Stimulated activated CD8-positive, alpha-beta memory T cell treated with anti-CD3 and anti-CD28 coated beads, Interleukin-4, amount 100 ng/mL, for 1 hour (primary cell): ENCODE measurements at places on chromosomes 6 and 20.

GRCh38 chr6:9083108-9083507, 647.8 kb upstream of the SLC35B3 start:
- DNase-seq, result no peak

DNA sequence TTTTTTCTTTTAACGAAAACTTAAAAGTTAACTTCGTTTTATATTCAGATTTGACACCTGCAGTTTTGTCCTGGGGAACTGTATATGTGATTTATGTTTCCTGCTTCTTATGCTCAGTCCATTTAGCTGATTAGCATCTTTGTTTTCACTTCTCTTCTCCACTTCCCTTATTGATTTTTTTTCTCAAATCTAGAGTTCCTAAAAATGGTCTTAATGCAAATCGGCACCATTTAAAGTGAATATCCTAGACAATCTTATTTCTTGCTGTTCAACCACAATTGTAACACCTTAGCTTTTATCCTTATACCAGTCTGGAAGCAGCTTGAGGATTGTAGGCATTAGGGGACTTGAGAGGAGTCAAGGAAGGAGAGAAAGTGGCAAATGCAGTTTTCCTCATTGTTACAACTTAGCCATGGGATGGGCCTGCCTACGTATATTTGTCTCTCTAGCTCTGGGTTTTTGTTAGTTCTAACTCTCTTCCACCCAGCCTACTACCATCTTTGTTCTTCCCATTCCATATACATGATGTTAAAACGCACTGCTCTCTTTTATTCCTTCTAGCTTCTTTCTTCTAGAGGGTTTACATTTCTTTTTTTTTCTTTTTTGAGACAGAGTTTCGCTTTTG, 8.5 kb downstream of the QRSL1 start:
- no peak for DNase-seq

DNA sequence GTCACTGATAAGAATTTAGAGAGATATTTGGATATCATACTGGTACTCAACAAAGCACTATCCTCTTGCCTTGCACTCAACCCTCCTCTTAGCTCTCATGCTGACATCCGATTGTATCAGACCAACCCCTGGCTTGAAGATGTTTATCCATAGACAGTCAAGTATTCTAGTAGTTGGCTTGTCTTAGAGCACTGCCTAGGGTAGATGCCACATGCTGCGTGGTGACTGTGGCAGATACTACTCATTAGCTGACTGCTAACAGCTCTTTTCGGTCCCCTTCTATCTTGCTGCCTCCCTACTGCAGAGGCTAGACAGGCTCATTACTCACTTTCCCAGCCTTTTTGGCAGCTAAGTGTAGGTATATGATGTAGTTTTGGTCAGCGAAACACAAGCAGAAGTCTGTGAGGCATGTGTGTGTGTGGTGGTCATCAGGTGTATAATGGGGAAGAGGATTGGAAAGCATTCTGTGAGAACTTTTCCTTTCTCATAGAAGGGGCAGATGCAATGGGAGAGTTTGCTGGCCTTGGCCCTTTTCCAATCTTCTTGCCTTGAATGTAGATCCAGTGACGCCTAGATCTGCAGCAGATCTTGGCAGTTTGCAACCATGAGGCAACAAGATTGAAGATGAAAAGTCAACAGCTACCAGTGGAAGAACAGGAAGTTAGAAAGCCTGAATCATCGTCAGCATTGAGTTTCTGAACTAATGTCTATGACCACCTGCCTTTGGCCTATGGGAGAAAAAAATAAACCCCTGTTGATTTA, 4.4 kb upstream of the IFNGR1 start:
- no peak for DNase-seq

DNA sequence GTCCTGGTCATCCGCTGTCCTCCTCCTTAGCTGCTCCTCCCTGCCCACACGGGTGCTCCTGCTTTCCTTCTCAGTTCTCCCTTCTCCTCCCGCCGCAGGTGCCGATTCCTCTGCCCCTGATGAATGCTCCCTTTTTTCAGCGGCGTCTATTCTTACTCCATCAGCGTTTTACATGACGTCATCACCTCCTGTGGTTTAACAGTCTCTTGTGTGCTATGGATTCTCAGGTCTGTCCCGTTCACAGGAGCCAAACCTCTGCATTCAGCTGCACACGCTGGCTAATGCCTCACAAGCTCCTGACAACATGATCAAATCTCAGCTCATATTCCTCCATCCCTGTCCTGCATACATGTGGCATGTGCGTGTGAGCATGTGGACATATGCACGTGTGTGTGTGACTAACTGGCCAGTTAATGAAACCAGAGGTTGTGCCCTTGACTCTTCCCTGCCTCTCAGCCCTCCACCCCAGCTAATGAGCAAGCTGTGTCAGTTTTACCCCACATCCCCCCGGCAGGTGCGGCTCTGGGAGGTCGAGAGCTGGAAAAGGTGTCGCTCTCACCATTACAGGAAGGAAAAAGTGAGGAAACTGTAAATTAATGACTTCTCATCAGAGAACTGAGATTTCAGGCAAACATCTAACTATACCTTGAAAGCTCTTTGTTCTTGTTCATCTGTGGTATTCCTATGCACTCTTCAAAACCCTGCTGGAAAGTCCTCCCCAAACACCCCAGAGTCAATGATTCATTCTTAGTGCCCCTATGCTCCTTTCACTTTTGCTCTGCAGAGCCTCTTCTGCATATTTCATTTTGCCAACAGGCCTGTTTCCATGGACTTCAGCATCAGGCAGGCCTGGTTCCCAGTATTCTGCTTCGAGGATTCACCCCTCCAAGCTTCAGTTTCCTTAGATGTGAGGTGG, 163.1 kb downstream of the TTLL2 start:
- DNase-seq, result no peak

- DNase-seq, result no peak
These were observed 9.8 kb downstream of the NKX2-4 start for GRCh38 chr20:21387528-21387927.

- DNase-seq, result no peak
These were observed 111.0 kb downstream of the TCP11 start for GRCh38 chr6:35030099-35030498.

DNA sequence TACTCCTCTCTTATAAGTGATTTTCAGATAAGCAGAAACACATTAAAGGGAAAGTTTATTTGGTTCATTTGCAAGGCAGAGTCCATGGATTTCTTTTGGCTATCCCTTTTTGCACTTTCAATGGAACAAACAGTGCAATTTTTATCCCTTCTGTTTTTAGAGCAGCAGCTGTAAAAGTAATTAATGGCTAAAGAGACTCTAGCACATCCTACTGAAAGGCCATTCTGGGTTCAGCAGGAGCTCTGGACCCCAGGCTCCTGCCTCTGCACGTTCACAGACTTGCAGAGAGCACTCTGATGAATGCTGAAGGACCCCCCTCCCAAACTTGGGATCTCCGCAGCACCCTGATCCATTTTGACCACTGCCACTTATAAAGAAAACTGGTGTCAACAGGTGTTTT, 40.3 kb upstream of the PDE7B start:
- no peak for DNase-seq

GRCh38 chr6:43967719-43968091, 159.5 kb downstream of the MRPL14 start:
- no peak for DNase-seq

DNA sequence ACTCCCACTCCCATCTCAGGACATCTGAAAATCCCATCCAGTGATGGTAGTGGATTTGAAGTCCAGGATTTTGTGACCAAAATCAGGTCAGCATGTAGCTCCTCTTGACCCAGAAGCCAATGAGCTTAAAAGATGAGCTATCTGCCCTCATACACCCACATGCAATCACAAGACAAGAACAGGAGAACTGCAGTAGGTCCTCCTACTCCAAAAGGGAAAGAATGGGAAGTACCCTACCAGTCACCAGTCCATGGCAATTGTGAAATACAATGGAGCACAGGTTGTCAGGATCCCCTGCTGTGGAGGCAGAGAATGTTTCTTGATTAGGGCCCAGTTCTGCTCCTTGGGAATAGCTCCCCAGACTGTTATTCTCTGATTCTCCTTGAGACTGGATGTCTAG, 347.3 kb upstream of the CNR1 start:
- no peak for DNase-seq

- DNase-seq, result no peak
These were observed 30.1 kb downstream of the CMTR1 start for GRCh38 chr6:37463110-37463509.

DNA sequence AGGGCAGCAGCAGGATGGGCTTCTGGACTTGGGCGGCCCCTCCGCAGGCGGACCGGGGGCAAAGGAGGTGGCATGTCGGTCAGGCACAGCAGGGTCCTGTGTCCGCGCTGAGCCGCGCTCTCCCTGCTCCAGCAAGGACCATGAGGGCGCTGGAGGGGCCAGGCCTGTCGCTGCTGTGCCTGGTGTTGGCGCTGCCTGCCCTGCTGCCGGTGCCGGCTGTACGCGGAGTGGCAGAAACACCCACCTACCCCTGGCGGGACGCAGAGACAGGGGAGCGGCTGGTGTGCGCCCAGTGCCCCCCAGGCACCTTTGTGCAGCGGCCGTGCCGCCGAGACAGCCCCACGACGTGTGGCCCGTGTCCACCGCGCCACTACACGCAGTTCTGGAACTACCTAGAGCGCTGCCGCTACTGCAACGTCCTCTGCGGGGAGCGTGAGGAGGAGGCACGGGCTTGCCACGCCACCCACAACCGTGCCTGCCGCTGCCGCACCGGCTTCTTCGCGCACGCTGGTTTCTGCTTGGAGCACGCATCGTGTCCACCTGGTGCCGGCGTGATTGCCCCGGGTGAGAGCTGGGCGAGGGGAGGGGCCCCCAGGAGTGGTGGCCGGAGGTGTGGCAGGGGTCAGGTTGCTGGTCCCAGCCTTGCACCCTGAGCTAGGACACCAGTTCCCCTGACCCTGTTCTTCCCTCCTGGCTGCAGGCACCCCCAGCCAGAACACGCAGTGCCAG, at the start of gene TNFRSF6B:
Gene TNFRSF6B (plus strand): TSS at position 25 of the 729 bp plus-strand sequence. CDS start 116 bp downstream, at position 141.
- DNase-seq, result no peak

DNA sequence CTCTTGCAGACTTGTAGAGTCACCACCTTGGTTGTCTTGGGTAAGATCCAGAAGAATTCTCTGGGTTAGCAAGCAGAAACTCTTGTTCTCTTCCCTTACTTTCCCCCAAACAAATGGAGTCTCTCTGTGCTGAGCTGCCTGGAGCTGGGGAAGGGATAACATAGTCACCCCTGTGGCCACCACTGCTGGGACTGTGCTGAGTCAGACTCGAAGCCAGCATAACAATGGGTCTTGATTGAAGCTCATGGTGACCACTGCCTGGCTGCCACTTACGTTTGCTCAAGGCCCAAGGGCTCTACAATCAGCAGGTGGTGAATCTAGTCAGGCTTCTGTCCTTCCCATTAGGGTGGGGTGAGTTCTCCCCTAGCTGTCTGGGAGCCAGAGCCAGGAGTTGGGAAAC, 15.4 kb upstream of the ERVFRD-1 start:
- DNase-seq, result no peak

- DNase-seq, result no peak
These were observed 22.6 kb upstream of the RUNX2 start for GRCh38 chr6:45305546-45305945.

GRCh38 chr20:12093057-12093796, 175.5 kb downstream of the BTBD3 start:
- DNase-seq, result no peak

DNA sequence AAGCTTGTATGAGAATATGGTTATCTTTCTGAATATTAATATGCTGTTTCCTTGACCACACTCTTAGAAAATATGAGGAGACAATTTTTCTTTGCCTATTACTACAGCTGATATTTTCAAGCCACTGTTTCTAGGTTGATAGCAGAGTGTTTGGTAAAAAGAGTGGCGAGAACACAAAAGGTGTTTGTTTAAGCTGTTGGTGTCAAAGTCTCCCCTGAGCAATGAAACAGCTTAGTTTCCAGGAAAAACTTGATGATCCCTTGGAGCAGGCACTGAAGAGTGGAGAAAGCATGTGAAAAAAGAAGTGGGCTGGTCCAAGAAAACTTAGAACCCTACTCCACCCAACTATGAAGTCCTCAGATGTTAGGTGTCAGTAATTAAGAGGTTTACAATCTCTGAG, 182.7 kb downstream of the TFAP2B start:
- no peak for DNase-seq

DNA sequence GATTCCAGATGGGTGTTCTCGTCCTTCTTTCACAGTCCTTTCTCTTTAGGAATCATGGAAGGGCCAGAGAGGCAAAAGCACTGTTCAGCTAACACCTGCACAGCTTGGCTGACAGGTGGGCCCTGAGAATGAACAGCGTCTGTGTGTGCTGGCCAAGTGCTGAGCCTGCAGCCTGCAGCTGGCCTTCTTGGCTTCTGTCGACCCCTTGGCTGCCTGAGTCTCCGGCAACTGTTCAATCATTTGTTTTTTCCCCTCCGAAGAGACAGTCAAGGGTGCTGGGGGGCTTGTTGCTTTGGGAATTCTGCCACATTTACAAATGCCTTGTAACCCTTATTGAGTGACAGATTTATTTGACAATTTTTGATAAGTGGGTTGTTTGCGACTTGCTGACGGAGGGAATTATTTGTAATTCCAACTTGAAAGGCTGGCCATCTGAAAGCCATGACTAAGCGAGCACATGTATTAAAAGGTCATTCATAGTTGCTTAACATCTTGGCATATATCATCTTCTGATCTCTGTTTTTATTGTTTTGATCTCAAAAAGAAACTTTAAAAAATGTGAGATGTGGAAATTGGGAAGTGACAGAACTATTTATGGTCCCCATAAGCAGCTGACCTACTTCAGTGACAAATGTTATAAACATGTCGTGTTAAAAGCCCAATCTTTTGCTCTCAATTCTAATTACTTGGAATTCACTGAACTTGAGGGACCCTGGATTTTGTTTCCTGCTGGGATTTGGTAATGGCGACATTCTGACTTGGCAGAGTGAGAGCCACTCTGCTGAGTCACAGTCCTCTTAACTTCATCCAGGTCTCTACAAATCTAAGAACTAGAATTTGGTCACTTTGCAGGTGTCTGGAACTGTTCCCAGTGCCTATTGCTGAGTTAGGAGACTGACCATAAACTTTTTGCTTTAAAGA, 41.9 kb upstream of the FERMT1 start:
- DNase-seq, result no peak

DNA sequence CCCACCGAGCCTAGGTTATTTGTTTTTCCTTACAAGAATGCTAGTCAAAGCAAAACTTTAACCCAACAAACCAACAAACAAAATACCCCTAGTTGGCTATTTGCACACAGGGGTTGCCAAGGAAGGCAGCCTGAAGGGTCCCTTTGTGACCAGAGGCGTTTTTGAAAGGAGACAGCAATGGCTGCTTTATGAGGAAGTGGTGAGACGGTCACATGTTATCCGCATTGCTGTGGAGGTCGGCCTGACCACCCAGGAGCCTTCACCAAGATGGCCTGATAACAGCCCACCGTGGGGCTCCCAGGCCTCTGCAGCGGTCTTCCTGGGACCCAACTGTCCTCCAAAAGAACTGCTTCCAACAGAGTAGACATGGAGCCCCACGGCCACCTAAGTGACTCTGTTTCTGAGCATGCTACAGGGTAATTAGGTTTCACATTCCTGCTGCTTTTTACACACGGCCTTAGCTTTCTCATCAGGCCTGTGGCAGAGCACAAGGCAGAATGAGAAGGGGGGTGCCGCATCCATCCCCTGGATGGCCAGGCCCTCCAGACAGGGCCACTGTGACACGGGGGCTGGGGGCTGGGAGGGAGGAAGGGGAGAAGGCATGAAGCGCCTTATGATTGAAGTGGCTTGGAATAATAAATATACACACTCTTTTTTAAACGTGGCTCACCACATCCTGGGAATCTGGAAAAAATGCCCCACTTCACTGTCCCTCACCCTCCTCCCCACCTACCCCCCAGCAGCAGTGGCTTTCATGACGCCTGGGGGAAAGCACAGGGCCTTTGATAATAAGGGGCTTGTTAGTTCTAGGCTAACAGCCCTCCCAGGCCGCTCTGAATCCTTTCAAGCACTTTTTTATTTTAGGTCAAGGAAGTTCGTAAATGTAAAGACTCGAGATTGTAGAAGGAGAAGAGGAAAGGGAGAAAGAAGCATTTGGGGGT, 86.0 kb downstream of the CLIC5 start:
- DNase-seq, result no peak

GRCh38 chr6:73156793-73157767, 68.2 kb downstream of the KHDC1L start:
- DNase-seq, result no peak
